ENCODE measurements at places on chromosomes 7 and 10.
A peak's percentile ranks its signal among the peaks of the same experiment; 100 is the strongest.

DNA sequence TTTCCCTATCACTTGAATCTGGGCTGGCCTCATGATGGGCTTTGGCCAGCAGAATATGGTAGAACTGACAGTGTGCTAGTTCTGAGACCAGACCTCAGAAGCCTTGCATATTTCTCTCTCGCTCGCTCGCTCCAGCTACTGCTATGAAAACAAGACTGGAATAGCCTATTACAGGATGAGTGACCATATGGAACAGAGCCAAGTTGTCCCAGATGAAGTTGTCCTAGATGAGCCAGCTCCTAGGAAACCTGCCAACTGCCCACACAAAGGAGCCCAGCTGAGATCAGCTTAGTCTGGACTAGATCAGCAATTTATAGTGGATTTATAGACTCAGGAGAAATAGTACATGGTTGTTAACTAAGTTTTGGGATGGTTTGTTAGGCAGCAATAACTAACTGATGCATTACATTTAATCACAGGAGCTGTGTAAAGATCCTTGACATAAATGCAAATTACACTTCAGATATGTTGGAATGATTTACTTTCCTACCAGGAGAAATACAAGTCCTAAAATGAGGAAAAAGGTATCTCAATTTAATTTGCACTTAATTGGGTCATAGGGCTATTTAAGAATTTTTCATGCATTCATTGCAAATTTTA lies 6.8 kb upstream of the HECW1 start:
- no peak for DNase-seq

GRCh38 chr7:134910214-134910890 lies 76.0 kb upstream of the AGBL3 start:
- DNase-seq = no peak

DNA sequence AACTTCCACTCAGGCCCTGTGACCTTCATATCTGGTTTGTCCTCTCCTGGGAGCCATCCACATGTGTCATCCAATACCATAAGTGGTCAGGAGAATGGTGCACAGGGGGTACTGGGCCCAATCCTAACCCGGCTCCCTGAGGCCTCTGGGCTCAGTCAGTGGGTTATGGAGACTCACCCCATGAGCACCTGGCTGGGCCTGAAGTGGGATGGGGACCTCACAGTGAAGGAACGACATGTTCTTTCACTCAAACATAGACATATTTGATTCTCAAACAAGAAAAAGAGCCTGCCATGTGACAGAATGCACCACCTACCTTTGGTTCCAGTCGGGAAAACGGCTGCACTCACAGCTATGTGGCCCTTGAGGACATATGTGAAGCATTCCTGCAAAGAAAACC lies 51.8 kb downstream of the XPNPEP1 start:
- DNase-seq = no peak

DNA sequence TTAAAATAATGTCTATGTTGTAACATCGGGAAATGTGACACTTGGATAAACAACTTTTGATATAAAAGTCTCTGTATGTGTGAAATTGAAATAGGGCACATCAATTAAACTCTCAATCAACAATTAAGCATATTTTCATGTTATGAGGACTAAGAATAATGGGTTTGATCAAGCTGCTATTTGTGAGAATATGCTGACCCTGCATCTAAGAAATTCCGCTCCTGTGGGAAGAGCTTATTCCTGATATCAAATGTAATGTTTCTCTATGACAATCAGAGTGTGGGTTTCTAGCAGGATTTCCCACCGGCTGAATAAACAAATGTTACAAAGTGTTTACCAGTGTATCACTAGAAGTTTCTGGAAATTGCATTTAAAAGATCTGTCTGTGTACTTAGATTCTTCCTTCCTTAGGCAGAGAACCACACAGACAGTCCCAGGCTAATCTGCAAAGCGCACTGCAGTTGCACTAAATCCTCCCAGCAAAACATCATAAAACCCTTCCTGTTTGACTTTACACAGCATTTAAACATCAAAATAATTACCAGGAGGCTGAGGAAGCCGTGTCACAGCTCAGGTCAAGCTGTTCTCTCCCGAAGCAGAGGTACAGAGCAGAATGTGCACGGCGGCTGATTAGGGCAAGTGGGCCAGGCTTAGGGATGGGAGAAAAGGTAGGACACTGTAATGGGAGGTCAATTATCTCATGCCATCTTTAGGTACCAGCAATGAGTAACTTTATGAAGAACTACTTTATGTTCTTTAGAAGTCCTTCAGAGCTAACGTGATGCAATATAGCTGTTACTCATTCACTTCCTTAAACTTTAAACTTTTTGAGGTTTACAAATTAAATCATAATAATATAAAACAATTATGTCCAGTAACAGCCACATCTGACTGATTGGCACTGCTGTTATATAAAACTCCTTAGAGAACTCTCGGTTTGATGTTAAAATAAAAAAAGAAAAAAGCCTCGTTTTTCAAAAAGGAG lies 109.1 kb upstream of the CTTNBP2 start:
- DNase-seq = no peak

- no peak for DNase-seq
Observed at GRCh38 chr10:89296220-89296648, 5.6 kb upstream of the IFIT2 start.

DNA sequence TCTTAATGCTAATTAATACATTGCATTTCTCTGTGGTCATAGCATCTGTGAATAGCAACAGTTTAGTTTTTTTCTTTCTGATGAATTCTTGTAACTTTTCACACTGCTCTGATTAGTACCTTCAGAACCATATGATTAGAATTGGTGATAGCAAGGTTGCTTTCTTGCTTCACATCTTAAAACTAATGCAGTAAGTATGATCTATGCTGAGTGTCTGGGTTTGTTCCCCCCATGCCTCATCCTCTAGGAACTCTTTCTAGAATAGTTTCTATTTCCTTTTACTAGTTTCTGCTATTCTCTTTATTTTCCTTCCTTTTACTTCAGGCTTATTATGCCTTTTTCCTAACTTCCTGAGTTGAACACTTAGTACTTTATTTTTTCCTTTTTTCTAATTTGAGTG lies 32.4 kb downstream of the TES start:
- DNase-seq = no peak

DNA sequence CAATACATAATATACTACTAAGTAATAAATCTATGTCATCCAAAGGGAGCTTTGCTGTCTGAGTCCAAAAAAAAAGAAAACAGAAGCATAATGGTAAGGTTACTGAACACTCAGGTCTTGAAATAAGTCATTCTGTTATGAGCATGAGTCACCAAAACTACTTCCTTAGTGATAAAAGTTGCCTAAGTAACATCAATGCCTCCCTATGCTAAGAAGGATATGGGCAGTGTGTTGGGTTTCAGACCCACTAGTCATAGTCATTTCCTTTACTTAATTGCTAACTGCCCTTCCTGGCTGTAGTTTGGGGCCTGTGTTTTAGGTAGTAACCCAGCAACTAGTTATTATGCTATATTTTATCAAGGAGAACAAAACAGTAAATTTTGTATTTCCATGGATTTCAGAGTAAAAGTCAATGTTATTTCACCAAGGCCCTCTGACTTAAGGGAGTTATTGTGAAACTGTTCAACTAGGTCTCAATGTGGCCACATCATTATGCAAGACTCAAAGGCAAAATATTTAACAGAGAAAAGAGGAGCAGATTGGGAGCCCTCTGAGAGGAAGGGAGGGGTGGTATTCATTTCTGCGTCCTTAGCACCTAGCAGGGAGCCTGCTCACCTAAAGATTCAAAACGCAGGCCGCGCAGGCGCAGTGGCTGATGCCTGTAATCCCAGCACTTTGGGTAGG lies 11.7 kb upstream of the VIM start:
- DNase-seq = peak; percentile 83

DNA sequence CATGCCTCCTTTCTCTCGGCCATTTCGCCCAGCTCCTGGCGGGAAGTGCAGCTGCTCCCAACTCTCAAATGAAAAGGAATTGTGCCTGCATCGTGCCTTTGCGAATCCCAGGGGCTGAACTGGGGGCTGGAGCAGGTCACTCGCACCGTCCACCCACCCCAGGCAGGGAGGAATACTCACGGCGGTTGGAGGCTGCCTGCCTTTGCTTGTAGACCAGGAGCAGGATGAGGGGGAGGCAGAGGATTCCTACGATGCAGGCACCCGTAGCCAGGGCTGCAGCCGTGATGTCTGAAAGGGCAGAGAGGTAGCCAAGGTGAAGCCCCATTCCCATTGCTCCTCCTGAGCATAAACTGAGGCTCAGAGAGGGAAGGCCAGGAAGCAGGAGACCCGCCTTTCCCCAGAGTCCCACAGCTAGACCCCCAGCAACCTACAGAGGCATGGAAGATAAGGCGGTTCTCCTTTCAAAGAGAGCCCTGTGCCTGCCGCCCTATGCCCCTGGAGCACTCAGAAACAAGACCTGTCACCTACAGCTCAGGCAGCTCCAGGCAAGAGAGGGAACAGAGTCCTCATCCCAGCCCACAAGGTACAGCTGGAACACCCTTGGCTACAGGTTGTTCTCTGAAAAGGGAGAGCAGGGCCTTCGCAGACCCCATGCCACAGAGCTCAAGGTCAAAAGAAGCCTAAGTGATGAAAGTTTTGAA lies 18.0 kb downstream of the VSIR start:
- no peak for DNase-seq

- peak; percentile 68 for DNase-seq
Observed at GRCh38 chr7:128387216-128388144, 22.3 kb downstream of the IMPDH1 start.
